Tibial artery (tissue), 4 donors: ENCODE measurements at places on chromosomes 7 and 10.
A peak's percentile ranks its signal among the peaks of the same experiment; 100 is the strongest.

DNA sequence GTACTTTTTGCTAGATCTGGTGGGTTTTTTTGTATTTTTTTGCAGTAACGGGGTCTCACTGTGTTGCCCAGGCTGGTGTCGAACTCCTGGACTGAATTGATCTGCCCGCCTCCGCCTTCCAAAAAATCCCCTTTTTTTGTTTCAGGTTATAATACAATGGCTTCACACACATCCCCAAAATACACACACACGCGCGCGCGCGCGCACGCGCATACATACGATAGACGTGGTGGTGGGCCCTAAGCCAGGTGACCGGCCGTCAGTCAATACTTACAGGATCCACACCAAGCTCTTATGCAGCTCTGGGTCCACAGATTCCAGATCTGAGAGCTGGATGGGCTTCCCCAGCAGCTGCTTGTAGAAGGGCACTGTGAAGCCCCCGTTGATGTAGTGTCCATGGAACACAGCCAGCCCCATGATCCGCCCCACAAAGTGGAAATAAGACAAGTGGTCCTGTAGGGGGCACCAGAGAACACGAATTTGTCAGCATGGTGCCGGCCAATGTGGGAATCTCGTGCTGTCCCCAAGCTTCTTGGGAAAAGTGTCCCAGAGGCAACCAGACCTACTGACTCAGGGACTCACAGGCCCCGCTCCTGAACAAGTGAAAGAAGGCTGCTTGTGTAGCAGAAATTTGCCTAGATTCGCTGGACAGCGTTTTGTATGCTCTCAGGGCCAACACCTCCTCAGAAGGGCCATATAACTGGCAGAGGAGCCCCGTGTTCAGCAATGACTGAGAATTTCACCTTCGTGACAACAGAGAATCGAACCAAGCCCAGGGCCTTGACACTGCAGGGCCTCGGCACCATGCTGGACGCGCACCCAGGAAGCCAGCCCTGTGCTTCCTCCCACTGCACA is 103.6 kb downstream of the SMURF1 start:
- peak; percentile 78 for DNase-seq

- DNase-seq = no peak
Measured at GRCh38 chr7:145692237-145692950, 424.2 kb upstream of the CNTNAP2 start.

GRCh38 chr7:22278660-22279059 is 78.3 kb downstream of the RAPGEF5 start:
- no peak for DNase-seq

GRCh38 chr10:111445667-111446066 is 368.8 kb downstream of the ADRA2A start:
- no peak for DNase-seq
